ENCODE measurements at places on chromosomes 1 and 21.

DNA sequence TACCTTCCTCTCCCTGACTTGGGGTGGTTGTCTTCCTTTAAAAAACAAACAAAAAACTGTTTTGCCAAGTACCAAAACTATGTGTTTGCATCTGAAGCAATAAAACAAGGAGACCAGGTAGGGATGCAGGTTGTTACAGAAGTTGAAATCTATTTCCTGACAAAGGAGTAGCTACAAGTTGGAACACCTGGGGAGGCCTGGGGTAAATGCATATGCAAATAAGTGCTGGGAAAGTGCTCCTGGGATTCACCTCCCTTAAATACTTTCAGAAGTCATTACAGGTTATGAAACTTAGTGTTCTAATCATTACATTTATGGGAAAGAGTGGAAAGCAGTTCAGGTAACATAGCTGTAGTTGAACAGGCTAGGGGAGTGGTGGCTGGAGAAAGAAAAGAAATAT is 1.9 kb upstream of the TSNAX start:
- no peak for DNase-seq

DNA sequence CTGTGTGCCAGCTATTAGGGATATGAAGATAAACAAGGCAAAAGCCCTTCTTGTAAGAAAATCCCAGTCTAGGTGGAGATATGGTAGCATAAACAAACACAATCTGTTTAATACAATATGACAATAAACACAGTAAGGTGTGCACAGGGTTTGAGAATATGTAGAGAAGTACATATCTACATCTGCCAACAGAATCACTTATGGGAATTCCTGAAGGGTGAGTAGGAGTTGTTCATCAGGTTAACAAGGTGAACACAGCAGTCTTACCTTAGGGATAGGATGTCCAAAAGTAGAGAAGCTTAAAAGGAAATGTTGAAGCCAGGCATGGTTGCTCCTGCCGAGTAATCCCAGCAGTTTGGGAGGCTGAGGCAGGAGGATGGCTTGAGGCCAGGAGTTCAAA is 57.7 kb upstream of the LRRC7 start:
- no peak for DNase-seq

DNA sequence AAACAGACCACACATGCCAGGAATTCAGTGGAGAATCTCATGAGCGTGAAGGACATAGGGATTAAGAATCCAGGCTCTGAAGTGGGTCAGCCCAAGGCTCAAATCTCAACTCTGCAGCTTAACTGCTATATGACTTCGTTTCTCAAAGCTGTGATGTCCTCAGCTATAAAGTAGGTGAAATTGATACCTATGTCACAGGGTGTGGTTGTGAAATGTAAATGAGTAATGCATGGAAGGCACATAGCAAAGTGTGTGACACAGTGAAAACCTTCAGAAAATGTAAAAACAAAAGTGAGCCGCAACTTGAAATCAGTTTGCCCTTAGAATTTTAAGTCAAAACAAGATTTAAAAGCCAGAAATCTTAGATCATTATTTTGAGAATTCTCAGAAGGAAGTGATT is 145.7 kb upstream of the PRMT6 start:
- DNase-seq, result no peak

DNA sequence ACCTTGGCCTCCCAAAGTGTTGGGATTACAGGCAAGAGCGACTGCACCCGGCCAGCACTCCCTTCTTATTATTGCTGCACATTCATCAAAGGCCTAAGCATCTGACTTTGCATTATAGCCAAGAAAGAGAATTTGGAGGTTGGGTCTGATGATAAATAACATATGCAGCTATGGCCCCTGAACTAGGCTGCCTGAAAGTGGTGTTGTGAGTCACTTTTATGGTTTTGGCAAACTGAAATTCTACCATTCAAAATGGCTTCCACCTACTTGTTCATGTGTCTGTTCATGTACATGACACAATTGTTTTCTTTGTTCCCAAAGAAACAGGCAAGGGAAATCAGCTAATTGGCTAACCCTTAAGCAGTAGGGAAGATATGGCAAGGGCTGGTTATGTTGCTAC is 25.0 kb upstream of the UAP1 start:
- DNase-seq, result no peak

DNA sequence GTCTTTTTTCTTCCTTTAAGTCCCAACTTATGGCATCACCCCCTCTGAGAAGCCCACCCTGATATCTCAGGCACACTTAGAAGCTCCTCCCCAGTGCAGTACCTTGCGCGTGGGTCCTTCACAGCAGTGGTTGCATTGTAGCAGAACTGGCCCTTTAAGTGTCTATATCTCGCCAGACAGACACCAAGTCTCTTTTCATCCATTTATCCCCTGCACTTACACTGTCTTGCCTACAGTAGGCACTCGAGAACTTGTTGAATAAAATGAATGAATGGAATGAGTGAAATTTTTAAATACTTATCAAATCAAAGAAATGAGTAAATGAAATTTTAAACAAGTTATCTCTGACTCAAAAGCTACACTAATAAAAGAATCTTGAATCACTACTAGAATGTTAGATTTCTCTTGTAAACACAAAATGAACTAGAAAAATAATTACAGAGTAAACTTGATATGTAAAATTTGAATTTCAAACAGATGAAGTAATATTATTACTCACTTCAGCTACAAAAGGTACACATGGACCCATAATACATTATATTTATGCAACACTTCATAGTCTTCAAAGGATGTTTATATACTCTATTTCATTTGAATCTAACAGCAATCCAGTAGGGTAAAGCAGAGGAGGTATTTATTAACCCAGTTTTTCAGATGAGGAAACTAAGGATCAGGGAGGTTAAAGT is 54.7 kb upstream of the MAN1A2 start:
- DNase-seq, result peak; percentile 2

GRCh38 chr21:16536643-16537434 is 807.1 kb downstream of the USP25 start:
- no peak for DNase-seq

- DNase-seq, result no peak
These were observed 169.7 kb downstream of the TRIM33 start for GRCh38 chr1:114341299-114341698.

GRCh38 chr1:88801575-88802208 is 89.7 kb downstream of the GTF2B start:
- DNase-seq, result peak; percentile 32

DNA sequence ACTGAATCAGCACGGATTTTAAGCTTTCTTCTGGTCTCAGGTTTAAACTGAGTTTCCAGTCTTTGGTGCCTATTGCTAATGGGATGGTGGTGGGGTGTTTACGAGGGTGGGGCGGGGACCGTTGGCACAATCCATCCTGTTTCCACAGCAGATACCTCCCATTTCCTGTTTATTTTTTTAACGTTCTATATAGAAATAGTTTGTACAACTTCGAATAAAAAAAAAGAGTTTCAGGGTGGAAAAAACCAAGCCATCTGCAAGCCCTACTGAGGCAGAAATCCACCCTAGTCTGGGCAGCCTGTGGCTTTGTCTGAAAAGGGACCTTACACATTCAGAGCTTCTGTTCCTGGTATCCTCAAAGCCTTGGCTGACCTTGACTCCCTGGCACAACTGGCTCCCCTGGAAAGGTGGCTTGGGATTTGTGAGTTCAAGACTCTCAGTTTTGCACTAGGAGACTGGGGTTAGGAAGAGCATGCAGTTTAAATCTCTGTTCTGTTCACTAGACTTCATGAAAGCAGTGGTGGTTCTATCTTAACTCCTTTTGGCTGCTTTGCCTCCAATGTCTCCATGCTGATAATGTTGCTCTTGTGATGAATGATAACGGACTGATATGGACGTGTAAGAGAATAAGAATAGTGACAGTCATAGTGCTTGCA is 46.7 kb downstream of the VANGL2 start:
- no peak for DNase-seq

DNA sequence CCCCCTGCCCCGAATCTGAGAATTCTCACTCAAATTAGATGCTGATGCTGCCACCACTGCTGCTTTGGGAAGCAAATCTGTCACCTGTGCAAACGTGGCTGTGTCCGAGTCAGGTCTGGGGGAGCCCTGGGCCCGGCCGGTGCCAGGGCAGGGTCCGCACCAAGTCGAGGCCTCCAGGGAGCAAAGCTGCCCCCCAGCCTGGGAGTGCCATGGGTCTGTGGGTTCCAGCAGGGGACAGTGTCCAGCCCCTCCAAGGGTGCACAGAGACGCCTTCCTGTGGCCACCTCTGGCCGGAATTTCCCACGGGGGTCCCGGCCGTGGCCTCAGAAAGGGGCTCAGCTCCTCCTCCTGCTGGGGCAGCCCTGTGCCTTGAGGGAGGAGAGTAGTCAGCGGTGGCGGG is 27.7 kb upstream of the TTLL10 start:
- DNase-seq, result no peak

- DNase-seq, result no peak
These were observed 189.0 kb downstream of the NFIA start for GRCh38 chr1:61271412-61271789.

DNA sequence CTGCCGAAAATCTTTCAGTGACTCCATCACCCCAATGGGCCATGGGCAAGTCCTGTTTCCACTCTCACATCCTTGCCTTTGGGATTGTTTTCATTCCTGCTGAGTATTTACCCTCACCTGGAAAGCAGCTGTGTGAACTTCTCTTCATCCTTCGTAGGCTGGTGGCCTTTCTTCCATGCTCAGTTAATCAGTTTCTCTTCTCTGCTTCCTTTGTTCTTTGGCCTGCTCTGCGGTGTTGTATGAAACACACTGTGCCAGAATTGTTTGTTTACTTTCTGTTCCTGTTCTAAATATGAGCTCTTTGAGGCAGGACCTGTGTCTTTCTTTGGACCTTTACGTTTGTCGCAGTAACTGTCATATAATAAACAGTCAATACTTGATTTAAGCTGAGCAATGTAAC is 48.6 kb downstream of the ITSN1 start:
- no peak for DNase-seq

DNA sequence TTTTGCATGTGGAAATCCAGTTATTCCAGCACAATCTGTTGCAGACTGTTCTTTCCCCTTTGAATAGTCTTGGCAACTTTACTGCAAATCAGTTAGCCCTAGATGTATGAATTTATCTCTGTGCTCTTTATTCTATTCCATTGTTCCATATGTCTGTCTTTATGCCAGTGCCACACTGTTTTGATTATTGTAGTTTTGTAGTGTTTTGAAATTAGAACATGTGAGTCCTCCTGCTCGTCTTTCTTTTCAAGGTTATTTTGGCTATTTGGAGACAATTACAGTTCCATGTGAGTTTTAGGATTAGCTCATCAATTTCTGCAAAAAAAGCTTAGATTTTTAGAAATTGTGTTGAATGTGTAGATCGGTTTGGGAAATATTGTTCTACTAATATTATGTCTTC is 26.6 kb downstream of the WNT3A start:
- DNase-seq, result no peak

GRCh38 chr1:183061194-183061593 is 38.0 kb downstream of the LAMC1 start:
- DNase-seq, result no peak

DNA sequence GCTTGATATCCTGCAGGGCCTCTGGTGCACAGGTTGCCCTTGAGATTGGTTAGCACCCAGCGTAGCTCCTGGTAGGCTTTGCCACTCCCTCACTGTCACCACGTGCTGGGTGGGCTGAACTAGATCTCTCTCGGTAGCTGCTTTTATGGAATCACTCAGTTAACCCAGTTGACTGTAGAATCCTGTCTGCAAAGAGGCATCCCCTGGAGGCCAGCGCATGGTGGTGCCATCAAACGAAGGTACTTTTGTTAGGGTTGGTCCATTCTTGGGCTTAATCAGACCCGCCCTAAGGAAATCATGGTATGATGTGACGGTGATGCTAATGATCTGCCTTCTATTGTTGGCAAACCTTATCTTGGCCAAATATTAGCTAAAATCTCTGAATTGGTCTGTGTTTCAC is 153.4 kb downstream of the GALNT2 start:
- DNase-seq, result no peak

DNA sequence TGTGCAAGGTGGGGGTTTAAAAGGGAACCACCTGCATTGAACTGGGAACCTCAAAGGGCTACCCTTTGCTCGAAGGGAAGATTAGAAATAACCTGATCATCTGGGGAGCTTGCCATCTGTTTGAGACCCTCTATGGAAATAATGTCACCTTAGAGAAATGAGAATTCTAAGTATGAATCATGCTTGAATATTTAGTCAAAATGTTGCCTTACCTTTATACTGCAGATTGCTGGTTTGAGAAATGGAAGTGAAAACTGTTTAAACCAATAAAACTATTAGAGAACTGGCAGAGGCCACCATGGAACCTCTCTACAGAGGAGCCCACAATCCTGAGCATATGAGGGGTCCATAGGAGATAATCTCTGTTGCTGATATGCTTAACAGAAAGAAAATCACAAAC is 131.2 kb upstream of the FAM78B start:
- DNase-seq, result no peak

GRCh38 chr1:159532922-159533321 is 2.9 kb downstream of the OR10J5 start:
- DNase-seq, result peak; percentile 3

DNA sequence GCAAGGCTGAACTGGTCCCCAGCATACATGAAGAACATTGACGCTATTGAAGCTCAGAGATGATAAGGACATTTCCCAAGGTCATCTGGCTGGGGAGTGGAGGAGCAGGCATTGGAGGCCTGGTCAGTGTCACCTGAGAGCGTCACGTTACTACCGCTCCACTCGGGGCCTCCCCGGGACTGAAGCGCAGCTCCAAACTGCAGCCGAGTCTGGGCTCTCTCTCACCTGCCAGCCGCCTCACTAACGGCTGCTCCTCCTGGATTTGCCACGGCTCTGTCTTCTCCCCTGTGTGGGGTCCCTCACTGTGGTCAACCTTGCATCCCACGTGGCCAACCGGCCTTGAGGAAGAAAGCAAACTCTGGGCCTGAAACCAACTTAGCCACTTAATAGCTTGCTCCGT is 111.3 kb downstream of the ADSS2 start:
- no peak for DNase-seq

- DNase-seq, result no peak
These were observed 1.5 kb downstream of the TRIM62 start for GRCh38 chr1:33180226-33180910.

- no peak for DNase-seq
These were observed 967.6 kb downstream of the LTN1 start for GRCh38 chr21:28025111-28025510.

DNA sequence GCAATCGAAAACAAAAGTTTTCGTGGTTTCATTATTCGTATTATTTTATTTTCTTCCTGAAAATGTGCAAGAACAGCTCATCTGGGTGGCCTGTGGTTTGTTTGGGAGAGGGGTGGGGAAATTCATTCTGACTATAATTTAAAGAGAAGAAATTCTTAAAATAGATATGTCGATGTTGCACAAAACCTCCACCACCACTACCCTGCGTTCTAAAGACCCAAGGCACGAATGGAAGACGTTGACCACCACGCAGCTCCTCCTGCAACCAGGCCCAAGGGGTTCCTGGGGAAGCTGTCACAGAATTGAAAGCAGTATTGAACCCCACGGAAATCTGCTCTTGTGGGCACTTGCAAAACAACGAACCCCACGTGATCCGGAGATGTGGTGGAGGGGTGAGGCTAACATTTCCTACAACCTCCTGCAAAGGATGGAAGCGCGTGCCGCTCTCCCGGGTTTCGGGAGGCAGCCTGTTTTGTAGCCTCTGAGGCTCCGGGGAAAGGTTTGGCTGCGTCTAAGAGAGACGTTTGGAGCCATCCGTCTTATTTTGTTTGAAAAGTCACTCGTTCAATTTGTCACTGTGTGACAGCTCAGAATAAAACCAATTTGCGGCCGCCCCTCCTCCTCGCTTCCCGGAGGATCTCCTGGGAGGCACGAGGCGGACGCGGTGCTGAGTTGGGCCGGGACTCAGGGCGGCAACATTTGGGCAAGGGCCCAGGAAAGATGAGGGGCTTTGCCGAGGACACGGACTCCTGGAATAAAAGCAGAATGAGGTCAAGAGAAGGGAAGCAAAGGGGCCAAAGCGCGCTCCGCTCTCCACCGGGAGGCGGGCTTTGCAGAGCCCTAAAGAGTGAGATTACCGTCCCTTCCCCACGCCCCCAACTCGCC is 810 bp upstream of the HLX start:
- DNase-seq, result peak; percentile 83
